MM.1S (cell line): ENCODE measurements at places on chromosomes 6 and 20.
A peak's percentile ranks its signal among the peaks of the same experiment; 100 is the strongest.

DNA sequence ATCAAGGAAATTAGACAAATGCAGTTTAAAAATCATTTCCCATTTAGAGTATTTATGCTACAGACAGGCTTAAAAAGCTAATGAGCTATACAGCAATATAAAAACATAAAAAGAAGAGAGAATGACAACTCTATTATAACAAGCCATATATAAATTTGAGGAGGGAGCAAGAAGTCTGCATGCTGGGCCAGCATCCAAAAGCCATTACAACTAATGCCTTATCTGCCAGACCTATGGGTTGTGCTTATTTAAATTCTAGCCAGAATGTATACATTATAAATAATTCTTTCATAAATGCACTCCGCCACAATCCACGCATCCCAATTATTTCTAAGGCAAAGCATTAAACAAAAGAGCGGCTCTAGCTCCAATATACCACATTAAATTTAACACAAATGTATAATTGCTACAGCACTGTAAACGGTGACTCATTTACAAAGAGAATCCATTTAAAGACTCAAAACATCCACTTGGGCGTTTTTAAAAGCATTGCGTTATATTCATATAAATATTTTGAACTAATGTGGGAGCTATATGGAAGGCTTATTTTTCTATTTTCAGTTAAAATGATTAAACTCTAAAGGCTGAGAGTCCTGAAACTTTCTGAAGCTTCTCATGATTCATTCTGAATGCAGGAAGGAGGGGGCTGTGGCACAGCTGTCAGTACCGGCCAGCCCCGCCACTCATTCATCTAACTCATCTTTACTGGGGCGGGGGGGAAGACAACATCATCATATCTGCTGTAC is 37.7 kb upstream of the RAB22A start:
- DNase-seq = no peak

- no peak for DNase-seq
These were observed 602.7 kb downstream of the PRKN start for GRCh38 chr6:162124710-162125435.

GRCh38 chr6:5813625-5814027 is 193.1 kb downstream of the NRN1 start:
- DNase-seq = peak; percentile 26

DNA sequence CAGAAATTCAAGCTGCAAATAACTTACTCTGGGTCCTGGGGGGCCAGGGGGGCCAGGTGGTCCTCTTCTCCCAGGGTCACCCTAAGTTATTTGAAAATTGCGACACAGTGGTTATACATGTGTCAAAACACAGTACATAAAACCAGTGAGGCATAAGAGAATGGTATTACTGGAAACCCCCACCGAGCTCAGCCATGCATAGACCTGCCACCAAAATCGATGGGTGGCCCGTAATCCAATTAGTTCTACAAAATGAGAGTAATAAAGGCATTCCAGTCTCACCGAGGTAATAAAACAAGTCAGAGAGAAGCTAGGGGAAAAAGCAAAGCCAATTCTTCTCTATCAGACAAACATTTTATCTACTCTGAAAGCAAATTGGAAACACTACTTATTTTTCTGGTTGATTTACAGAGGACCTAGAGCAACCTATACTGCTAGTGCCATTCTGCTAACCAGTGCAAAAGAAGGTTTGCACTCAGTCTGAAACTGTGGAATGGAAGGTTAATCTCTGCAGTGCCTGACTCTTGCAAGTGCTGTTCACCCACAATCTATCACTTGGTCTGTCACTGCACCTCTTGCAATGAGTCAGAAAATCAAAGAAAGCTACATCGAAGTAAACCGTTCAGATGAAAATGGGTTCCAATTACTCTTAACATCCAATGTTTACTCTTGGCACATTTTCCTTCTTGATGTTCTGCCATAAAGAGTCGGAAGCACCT is 32.4 kb downstream of the COL9A1 start:
- DNase-seq = no peak

DNA sequence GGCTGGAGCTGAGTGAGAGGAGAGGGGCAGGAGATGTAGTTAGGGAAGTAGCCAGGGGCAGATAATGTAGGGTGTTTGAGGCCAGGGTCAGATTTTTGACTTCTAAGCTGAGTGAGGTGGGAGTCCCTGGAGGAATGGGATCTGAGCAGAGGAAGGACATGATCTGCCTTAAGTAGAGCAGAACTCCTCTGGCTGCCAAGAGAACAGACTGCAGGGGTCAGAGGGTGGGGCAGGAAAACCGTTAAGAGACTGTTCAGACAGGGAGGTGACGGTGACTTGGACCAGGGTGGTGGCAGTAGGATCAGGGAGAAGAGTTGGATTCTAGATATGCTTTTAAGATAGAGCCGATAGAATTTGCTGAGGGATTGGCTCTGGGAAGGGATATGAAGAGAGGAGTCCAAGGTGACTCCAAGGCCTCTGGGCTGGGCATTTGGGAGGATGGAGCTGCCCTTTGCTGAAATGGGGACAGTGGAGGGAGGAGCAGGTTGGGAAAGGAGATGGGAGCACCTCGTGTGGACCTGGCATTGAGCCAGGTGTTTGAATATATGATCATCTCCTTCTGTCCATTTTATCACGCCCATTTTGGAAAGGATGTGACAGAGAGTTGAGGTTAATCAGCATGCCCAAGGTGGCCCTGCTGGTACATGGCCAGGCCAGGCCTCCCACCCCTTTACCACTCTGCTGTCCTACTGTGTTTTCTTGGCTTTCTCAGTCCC is 18.8 kb downstream of the EYA2 start:
- no peak for DNase-seq

GRCh38 chr6:11700118-11700718 is 78.4 kb downstream of the ADTRP start:
- DNase-seq = peak; percentile 74

- no peak for DNase-seq
These were observed 2.9 kb downstream of the PGC start for GRCh38 chr6:41744236-41744787.

- no peak for DNase-seq
These were observed 127.3 kb downstream of the BTBD3 start for GRCh38 chr20:12044969-12045368.

DNA sequence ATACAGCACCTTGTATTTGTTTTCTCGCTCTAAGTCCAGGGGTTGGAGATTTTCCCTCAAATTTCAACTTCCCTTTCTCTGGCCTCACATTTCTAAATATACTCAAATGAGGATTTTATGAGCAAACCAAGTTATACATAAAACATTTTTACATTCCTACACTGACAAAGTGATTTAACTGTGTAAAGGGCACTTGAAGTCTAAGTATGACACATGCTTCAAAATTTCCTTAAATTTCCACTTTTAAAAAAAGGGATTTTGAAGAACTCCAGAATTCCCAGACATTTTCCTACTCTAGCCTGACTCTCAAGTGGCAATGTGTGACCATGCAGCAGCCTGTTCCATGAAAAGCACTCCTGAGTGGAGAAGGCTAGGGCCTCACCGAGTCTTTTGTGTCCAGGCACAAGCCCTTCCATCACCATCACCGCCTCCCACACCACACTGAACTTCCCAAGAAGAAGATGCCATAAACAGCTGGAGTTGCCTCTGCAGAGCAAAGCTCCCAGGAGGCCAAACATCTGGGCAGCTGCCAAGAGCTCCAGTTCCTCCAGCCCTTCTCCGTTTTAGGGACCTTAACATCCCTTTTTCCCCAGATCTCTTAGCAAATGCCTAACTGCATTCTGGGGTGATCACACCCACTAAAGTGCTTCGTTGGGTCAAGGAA is 68.9 kb downstream of the NCR2 start:
- DNase-seq = no peak
